Thyroid gland (tissue), 4 donors: ENCODE measurements at places on chromosomes 7 and 10. TPM values are rescaled to one million over a fixed set of nuclear protein-coding genes. Genes with fewer than 3 reads are reported as not detected.

DNA sequence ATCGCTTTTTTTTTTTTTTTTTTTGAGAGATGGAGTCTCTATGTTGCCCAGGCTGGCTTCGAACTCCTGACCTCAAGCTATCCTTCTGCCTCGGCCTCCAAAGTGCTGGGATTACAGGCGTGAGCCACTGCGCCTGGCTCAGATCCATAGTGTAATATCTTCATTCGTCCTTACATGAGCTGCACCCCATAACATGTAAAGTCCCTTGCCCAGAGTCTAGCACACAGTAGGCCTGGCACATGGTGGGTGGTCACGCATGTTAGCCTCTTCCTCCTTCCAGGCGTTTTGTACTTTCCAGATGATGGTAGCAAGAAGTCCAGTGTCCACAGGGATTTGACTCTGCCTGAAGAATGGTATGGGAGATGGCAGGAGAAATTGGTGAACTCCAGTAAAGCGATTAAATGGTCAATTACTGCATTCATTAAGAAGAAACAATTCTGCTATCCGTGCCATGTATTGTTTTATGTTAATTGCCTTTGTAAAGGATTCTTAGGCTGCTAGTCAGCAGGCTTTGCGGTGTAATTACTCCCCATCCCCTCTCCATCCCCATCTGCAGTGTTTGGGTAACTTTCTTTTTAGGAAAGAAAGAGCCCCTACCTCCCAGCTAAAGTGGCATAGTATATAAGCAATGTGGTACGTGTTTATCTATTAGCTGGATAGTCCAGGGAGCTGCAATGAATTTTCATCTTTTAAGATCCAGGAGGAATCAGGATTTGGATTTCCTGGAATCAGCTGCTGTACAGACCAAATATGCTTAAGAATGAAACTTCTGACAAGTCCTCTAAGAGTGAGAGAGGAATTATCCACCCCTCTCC, 1.2 kb downstream of the TPST1 start:
- no peaks in the 10 kb centered on the region for H3K27me3 ChIP-seq
- no peak overlapping the region for H3K27ac ChIP-seq
- DNase-seq: no peak
- H3K4me3 ChIP-seq: peak overlapping the region; percentile 83
- no peaks in the 10 kb centered on the region for H3K36me3 ChIP-seq

GRCh38 chr10:124160943-124161582, 67.7 kb upstream of the CHST15 start:
- H3K36me3 ChIP-seq: no peaks in the 10 kb centered on the region
- H3K27ac ChIP-seq: no peak overlapping the region
- no peak overlapping the region for H3K4me3 ChIP-seq

- H3K27ac ChIP-seq: no peak overlapping the region
- H3K36me3 ChIP-seq: no peaks in the 10 kb centered on the region
- no peaks in the 10 kb centered on the region for H3K27me3 ChIP-seq
- no peak for DNase-seq
- H3K4me1 ChIP-seq: no peaks in the 10 kb centered on the region
These were observed 47.7 kb upstream of the TRIL start for GRCh38 chr7:29005829-29006228.

NUTM2E gene
- not detected for total RNA-seq

DNA sequence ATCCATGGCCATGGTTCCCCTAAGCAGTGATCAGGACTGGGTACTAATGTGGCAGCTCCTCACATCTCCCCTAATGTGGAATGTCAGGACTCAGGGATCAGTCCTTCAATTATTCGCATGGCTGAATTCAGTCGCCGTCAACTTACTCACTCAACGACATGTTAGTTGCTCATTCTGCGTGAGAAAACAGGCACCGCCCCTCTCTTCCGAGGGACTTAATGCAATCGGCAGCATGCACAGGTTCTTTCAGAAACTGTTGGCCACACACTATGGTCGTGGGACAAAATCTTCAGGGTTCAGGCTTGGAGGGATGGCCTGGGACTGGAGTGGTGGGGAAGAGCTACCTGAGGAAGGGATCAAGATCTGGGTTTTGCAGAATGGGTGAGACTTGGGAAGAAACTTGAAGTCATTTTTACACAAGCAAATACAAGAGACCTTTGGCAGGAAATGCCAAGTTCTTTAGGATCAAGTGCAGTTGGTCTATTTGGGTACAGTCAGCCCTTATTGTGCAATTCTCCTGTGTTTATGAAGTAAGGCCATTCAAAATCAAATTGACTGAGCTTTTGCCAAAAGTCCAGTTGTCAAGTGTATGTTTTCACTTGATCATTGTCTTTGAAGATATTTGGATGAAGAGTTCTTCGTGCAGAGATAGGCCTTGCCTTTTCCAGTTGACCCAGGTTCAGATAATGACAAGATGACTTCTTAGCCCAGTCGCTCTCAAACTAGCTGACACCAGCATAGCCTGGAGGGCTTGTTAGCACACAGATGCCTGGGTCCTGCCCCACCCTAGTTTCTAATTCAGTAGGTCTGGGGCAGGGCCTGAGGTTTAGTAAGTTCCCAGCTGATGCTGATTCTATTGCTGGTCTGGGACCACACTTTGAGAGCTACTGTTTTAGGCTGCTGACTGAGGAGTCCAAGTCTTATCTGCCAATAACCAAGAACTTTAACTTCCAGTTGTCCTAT, 48.5 kb downstream of the LRRC18 start:
- no peak overlapping the region for H3K4me3 ChIP-seq
- no peaks in the 10 kb centered on the region for H3K4me1 ChIP-seq
- DNase-seq: no peak
- H3K36me3 ChIP-seq: no peaks in the 10 kb centered on the region

ITPRID1 gene
- not detected for total RNA-seq

KIAA1217 gene
- 99.5 TPM for total RNA-seq

SEC31B gene
- 7.2 TPM for total RNA-seq

DNA sequence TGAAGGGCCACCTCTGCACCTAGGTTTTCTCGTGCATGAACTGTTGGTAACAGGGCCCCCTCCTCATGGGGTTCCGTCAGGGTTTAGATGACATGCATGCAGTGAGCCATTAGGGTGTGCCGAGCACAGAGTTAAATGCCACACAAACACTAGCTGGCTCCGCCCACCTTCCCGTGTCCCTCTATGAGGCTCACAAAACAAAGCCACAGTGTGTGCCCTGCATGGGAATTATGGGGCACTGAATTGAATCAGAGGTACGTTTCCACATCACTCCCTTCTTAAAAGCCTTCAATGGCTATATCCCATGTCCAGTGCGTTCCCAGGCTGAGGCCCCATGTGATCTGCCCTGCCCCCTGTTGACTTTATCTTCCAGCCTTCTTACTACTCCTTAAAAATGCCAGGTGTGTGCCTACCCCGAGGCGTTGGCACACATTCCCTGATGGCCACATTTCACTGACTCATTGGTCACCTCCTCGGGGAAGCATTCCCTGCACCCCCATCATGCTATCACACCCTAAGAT, 35.7 kb downstream of the GSDME start:
- peaks cover 7% of the 10 kb centered on the region for H3K4me1 ChIP-seq
- H3K36me3 ChIP-seq: no peaks in the 10 kb centered on the region
- DNase-seq: peak; percentile 71
- H3K27me3 ChIP-seq: no peaks in the 10 kb centered on the region
- peak overlapping the region; percentile 19 for H3K27ac ChIP-seq

SFRP4 gene
- total RNA-seq: 21.8 TPM

SCIN gene
- total RNA-seq: 8.4 TPM

ERVW-1 gene
- not detected for total RNA-seq

GRCh38 chr7:26151953-26152781, at the start of gene NFE2L3:
NFE2L3 (plus strand) TSS chr7:26152198; CDS start chr7:26152499, 301 bp downstream.
- no peaks in the 10 kb centered on the region for H3K4me1 ChIP-seq
- H3K4me3 ChIP-seq: no peak within 1 kb of the TSS
- peak; percentile 62 for DNase-seq

DNA sequence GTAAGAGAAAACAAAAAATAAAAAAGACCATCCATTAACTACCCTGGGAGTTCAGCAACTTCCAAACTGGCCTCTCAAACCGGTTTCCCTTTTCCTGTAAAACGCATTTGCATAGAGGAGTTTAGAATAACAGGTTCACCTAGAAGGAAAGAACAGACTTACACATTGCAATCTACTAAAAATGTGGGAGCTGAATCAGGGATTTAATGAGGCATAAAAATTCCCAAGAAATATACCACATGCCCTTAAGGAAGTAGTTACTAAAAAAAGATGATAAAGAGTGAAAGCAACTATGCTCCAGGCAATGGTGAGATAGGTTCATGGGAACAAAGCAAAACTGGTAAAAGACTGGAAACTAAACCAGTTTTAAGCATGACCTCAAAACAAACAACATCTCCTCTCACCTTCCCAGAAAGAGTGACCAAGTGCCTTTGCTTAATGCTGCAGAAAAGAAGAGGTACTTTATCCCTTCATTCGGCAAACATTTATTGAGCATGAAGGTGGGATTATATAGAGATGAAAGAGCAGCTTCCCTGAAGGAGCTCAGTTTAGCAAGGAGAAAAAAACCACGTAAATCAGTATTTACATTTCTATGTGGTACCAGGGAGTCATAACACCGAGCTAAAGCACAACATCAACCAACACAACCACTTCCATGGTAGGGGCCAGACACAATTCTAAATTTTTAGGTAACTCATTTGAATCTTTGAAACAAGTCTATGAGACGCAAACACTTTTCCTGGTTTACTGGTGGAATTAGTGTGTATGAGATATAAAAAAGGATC, 152.8 kb downstream of the SGMS1 start:
- DNase-seq: peak; percentile 22
- H3K4me3 ChIP-seq: no peak overlapping the region
- H3K4me1 ChIP-seq: peaks cover 40% of the 10 kb centered on the region
- peak overlapping the region; percentile 75 for H3K27ac ChIP-seq
- H3K36me3 ChIP-seq: no peaks in the 10 kb centered on the region

DNA sequence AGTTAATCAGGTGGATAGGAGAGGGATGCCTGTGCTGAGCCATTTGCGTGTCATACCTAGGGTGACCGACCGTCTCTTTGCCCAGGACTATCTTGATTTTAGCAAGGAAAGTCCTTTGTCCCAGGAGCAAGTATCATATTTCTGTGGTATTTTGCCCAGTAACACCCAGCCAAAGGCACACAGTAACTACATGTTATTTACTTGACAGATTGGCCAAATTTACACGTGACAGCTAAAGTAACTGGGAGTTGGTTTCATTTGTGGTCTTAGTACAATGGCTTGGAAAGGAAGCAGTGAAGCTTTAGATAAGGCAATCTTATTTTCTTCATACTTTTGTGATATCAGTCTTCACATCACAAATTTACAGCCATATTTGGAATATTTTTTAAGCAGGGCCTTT, 142.1 kb downstream of the JCAD start:
- H3K36me3 ChIP-seq: no peaks in the 10 kb centered on the region
- no peak overlapping the region for H3K27ac ChIP-seq
- no peaks in the 10 kb centered on the region for H3K27me3 ChIP-seq
- H3K4me3 ChIP-seq: no peak overlapping the region
- DNase-seq: no peak

SEMA3E gene
- 0.94 TPM for total RNA-seq
